ENCODE measurements at places on chromosomes 16 and 17.

- no peak for DNase-seq
Observed at GRCh38 chr17:6240601-6241000, 170.4 kb downstream of the WSCD1 start.

DNA sequence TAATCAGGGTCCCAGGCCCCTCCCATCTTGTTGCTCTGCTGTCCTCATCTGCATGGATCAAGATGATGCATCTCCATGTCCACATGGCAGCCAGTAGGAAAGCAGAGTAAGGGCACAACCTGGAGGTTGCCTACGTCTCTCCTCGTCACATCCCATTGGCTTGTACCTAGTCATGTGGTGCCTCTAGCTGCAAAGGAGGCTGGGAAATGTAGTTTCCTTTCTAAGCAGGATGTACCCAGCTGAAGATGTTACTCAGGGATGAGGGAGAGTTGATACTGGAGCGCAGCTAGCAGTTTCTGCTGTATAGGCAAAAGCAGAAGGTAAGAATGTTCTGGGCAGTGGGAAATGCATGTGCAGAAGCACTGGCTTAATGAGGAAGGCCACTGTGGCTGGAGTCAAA lies 20.8 kb downstream of the ABCC1 start:
- DNase-seq = peak; percentile 54

- DNase-seq = no peak
Observed at GRCh38 chr16:54595621-54596020, 309.0 kb upstream of the IRX3 start.

DNA sequence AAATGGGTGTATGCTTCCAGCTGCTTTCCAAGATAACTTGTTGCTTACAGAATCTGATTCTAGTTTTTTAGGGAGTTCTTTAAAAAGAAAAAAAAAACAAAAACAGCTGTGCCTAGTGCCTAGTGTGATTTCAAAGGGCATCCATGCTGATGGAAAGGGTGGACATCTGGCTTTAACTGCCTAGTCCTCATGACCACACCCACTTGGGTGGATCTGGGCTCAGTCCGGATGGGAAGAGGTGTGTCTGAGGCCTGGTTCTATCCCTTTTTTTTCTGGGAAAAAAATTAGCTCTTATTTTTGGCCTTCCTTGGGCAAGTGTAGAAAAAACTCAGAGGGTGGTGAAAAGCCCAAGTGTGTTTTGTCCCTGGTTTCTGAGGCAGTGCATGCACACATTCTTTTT lies 132.3 kb upstream of the CDH11 start:
- no peak for DNase-seq

- no peak for DNase-seq
Observed at GRCh38 chr17:19304209-19304608, 58.3 kb downstream of the B9D1 start.

DNA sequence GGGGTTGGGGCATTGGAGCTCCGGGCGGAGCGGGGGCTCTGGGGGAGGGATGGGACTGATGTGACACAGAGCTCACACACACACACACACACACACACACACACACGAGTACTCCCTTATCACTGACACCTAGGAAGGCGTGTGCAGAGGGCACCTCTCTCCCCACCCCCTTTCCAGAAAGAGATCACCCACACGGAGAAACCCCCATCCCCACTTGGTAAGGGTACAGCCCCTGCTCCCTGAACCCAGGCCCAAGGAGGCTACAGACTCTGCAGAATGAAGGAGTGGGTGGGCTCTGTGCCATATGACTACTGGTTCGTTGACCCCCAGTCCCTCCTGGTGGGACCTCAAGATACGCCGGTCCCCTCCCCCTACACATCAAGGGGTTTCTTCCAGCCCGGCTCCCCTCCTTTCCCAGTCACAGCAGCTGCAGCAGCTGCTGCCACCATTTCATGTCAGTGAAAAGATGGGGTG lies 8.7 kb upstream of the ARHGAP23 start:
- no peak for DNase-seq

DNA sequence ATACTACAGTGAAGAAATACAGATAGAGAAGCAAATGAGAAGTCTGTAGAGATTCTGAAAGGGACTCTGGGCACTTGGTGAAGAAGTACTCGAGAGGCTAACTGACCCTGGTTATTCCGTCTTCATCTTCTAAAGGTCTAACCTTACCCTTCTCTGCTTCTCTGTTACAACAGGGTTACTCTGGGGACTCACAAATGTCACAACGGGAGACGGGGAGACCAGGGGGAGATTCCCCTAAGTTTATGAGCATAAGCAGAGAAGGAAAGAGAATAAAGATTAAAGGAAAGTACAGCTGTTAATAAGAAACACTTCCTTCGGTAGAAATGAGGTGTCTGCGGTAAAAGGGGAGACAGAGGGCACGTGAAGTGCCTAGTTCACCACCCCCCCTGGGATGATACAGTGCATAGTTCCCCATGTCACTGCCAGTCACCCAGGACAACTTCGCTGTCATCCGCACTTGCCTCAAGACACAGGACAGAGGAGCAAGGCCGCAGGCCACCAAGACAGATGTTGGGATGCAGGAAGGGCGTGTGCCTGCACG lies 75.2 kb upstream of the TRAP1 start:
- DNase-seq = no peak

GRCh38 chr17:75724016-75725003 lies 3.1 kb downstream of the ITGB4 start:
- no peak for DNase-seq

DNA sequence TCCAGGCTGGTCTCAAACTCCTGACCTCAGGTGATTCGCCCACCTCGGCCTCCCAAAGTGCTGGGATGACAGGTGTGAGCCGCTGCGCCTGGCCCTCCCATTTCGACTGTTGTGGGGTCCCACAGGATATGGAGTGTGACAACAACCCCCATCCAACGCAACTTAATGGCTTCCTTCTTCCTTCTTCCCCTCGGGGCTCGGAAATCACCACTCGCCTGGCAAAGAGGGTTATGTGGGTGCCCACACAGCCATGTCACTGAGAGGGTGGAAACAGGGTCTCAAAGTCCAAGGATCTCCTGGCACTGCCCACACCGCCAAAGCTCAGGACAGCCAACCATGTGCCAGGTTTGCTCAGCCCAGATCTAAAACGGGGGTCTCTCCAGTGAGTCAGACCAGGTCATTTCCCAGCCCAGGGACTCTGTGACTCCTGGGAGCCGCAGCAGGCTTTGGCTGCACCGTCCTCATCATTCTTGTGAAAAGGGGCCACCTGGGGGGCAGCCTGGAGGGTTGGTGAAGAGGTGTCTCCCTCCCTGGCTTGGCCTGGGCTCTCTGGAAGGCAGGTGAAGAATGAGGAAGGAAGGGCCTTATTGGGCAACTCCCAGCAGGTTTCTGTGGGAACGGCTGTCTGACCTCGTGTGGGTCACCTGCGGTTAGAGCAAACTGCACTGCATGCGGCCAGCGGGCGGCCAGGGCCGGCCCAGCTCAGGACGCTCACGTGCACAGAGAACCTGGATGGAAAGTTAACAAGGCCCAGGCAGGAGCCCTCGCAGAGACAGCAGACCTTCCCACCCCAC lies 25.3 kb upstream of the LITAF start:
- no peak for DNase-seq

GRCh38 chr16:30368122-30368791 lies 2.0 kb downstream of the TBC1D10B start:
- DNase-seq = no peak

DNA sequence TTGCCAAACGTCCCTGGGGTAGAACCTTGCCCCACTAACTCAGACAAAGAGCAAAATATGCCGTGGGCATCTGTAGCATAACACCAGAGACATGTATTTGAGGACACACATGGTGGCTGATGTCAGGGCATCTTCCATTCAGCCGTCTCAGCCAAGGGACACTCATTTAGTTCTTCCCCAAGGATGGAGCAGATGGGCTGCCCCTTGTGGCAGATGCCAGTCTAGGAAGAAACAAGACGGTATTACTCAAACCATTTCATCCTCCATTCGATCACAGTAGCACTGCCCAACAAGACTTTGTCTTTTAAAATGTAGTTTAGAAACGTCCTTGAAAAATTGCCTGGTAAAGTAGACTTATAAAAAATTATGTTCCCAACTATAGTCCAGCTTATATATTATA lies 937.6 kb upstream of the EEF2KMT start:
- no peak for DNase-seq

GRCh38 chr16:24728891-24729242 lies 584 bp upstream of the TNRC6A start:
- DNase-seq = no peak

- DNase-seq = no peak
Observed at GRCh38 chr16:2276368-2277195, 8.7 kb upstream of the RNPS1 start.

GRCh38 chr17:47254403-47254943 lies 846 bp downstream of the ITGB3 start:
- DNase-seq = no peak

- no peak for DNase-seq
Observed at GRCh38 chr16:85025781-85026653, 1.6 kb upstream of the KIAA0513 start.
